Hematopoietic multipotent progenitor cell treated with erythropoietin and hydrocortisone succinate and interleukin-3 and kit ligand, for 15 days (in vitro differentiated cells): ENCODE measurements at places on chromosomes 6 and 20.

- no peak for DNase-seq
Observed at GRCh38 chr6:44297063-44298038, 15.8 kb downstream of the AARS2 start.

DNA sequence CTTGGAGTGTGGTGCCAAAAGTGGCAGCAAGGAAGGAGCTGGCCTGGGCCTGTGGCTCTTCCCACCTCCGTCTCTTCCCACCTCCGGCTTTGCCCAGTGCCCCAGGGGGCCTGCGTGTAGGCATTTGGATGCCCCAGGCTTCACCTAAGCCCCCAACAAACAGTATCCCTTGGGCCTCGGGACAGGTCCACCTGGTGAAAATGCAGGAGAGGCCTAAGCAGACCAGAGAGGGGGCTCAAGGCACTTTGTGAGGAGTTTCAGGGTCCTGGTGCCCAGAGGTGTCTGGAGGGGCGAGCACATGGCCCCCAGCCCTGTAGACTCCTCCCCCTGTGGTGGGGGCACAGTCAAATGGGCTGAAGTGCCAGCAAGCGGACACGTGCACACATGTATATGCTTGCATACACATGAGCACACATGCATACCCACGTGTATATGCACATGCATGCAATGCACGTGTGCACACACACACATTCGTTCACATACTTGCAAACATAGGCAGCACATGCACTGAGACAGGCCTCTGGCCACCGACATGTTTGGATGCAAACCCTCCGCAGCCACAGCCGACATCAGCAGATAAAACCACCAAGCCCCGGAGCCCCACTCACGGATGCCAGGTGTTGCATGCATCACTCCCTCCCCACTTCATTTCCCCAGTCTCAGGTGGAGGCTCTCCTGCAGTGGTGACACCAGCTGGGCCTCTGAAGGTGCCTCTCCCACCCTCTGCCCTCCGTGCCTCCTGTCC, 124.5 kb downstream of the TAF4 start:
- DNase-seq = no peak

- DNase-seq = no peak
Observed at GRCh38 chr6:147430811-147431210, 77.7 kb upstream of the SAMD5 start.

DNA sequence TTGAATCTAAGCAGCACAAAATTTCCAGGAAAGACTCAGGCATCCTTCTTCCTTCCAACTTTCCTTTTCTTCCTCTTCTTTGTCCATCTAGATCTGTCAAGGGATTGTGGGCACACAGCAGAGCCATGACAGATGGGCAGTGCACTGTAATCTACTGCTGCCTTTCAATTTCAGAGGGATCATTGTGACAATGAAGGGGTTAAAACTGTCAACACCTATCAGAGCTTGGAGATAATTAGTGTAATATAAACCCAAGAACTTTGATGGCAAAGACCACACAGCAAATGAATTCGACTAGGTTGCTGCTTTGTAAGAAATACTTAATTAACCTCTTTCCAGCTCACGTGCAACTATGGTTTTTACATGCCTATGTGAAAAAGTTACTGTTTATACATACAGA, 55.0 kb downstream of the SAMD5 start:
- no peak for DNase-seq

- no peak for DNase-seq
Observed at GRCh38 chr20:8321001-8321400, 188.9 kb downstream of the PLCB1 start.

- no peak for DNase-seq
Observed at GRCh38 chr6:133435065-133435728, 194.0 kb downstream of the EYA4 start.

DNA sequence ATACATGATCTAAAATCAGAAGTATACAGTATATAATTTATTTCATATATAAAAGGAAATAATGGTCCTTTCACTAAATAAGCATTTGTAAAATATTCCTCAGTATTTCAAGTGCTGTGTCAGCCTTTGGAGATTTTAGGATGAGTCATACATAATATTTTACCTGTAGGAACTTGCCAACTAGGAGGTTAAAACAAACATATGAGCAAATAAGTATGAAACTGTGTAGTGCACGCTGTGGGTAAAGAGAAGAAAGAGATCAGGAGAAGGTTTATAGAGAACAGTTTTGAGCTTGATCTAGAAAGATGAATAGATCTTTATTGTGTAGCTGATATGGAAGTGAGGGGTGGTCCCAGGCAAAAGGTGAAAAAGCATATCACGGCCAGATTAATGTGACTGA, 169.9 kb upstream of the RNF217 start:
- no peak for DNase-seq
